Mesenteric fat pad (tissue), 1 donor: ENCODE measurements at places on chromosomes 7 and 10. TPM values are rescaled to one million over a fixed set of nuclear protein-coding genes. Genes with fewer than 3 reads are reported as not detected.

Gene VENTX
- 4.0 TPM for total RNA-seq

Gene KIF5B
- 116 TPM for total RNA-seq

Gene SCART1
- 3.3 TPM for total RNA-seq

Gene CACNA2D1
- 33.5 TPM for total RNA-seq

Gene GIMAP1
- 4.4 TPM for total RNA-seq

Gene OPALIN
- total RNA-seq, result not detected

Gene SPOCK2
- 5.8 TPM for total RNA-seq

Gene GPAM
- 211 TPM for total RNA-seq

Gene VGF
- total RNA-seq, result 0.22 TPM

Gene HHEX
- 6.8 TPM for total RNA-seq

Gene FAM20C
- 121 TPM for total RNA-seq

GRCh38 chr7:117045927-117046710 is 92.8 kb downstream of the ST7 start:
- DNase-seq, result no peak

GRCh38 chr10:72044417-72045041 is 43.8 kb downstream of the SPOCK2 start:
- DNase-seq, result no peak

GRCh38 chr7:151757274-151757673 is 119.6 kb downstream of the PRKAG2 start:
- DNase-seq, result no peak

GRCh38 chr10:130531312-130531711 is 395.1 kb downstream of the GLRX3 start:
- DNase-seq, result no peak

DNA sequence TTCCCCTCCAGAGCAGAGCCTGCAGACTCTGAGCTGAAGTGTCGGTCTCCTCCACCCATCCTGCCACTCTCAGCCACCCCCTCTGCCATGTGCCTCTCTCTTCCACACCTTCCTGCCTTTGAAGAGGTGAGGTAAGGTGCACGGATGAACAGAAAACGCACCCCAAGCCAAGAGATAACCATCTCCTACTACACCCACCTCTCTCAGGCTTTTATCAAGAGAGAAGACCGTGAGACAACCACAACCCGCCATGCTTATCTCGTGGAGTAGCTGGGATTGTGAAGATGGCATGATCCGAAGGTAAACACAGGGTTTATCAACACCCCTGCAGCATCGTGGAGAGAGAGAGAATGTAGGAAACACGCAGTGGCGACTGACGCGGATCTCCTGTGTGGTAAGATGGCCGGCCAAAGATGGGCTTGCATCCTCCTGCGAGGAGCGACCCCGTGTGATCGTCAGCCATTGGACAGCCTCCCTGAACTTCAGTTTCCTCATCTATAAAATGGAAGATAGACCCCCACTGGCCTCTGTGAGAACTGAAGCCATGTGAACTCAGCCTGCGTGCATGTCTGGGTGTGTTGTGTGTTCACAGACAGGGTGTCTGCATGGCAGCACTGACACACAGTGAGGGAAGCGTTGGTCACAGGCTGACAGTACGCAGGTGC is 219.0 kb downstream of the DIP2C start:
- no peak for DNase-seq

GRCh38 chr7:132472463-132473120 is 103.7 kb downstream of the PLXNA4 start:
- no peak for DNase-seq

DNA sequence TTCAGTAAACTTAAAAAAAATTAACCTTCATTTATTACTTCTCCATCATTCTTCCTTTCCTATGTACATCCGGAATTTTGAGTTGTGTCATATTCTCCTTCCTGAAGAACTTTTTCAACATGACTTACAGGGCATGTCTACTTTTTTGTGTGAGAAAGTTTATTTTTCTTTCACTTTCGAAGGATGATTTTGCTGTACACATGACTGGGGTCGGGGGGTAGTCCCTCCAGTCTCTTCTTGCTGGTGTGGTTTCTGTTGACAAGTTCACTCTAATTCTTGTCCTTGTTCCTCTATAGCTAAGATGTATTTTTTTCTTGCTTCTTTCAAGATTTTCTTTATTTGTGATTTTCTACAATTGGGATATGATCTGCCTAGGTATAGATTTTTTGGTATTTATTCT is 55.8 kb downstream of the INPP5A start:
- no peak for DNase-seq

DNA sequence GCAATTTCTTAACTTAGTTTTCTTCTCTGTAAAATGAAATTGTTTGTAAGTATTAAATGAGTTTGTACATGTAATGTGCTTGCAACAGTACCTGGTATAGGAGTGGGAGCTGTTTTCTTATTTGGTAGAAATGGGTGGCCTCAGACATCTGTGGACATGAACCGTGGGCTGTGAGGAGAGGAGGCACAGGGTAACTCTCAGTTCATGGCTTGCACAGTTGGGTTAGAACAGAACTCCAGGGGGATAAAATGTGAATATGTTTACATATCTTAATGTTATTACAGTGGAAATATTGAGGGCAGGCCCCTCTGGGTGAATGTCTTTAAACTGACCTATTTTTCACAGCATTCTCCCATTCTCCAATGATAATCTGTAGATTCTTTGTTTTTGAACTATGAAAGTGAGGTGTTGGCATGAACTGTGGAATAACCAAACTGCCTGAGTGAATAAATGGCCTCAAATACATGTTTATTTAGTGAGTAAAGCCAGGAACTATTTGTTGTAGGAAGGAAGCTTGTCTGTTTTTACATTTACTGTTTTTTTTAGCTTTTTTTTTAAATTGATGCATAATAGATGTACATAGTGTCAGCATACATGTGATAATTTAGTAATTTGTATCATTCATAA is 2.6 kb downstream of the ABCA13 start:
- no peak for DNase-seq

DNA sequence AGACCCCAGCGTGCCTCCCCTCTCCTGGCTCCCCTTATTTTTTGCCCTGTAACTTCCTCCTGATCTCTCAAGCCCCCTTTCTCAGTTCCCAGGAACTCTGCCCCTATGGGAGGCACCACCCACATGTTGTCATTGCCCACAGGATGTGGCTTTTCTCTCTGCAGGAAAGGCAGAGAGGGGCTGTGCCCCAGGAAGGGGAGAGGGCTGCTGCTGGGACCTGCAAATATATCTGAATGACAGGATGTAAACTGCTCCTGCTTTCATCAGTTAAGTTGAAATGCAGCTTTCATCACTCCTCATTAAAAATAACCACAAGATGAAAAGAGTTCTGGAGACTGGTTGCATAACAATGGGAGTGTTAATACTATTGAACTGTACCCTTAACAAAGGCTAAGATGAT is 103.3 kb downstream of the CLEC2L start:
- no peak for DNase-seq

DNA sequence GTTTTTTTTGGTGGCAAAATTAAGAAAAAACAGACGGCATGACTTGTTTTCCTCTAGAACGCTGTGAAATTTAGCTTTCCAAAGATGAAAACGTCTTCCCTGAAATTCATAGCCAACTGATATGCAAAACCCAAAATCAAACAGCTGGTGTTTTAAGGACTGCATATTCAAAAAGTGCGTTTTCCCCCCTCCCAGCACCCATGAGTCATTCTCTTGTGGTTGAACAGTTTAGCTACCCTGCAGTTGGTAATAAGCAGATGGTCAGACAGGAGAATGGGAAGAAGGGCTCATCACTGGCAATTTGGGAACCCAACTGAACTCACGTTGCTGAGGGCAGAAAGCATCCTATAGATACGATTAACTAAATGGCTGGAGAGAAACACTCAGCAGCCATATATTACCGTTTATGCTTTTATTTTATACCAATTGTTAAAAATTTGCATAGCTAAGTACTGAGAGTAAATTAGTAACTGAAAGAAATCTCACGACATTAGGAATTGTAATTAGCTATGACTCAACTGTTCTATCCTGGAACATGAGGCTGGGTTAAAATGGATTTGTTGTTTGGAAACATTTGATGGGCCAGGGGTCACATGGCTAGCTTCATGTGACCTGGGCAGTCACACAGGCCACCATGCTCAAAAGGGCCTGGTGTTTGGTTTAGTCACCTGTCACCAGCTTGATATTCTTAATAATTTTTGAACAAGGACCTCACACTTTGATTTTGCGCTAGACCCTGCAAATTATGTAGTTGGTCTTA is 343.1 kb downstream of the PHTF2 start:
- no peak for DNase-seq

- DNase-seq, result no peak
Observed at GRCh38 chr10:113273181-113274163, 279.4 kb upstream of the HABP2 start.

DNA sequence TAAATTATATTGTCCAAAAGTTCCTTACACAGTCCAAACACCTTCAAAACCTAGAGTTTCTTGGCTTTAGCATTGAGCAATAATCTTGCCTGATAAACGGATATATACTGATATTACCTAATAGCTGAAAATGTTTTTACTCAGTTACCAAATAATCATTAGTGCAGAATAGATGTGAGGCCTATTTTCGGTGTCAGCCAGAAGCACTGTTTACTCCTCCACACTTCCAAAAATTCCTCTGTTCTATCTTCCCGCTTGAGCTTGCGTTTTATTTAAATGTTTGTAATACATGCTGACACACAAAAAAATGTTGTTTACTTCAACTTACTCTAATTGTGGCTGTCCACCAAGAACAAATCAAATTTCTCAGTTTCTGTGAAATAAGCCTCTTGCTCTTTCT is 606.2 kb upstream of the TEX47 start:
- no peak for DNase-seq
